Kasumi-1 (cell line): ENCODE measurements at places on chromosomes 11 and 22.
A peak's percentile ranks its signal among the peaks of the same experiment; 100 is the strongest.

DNA sequence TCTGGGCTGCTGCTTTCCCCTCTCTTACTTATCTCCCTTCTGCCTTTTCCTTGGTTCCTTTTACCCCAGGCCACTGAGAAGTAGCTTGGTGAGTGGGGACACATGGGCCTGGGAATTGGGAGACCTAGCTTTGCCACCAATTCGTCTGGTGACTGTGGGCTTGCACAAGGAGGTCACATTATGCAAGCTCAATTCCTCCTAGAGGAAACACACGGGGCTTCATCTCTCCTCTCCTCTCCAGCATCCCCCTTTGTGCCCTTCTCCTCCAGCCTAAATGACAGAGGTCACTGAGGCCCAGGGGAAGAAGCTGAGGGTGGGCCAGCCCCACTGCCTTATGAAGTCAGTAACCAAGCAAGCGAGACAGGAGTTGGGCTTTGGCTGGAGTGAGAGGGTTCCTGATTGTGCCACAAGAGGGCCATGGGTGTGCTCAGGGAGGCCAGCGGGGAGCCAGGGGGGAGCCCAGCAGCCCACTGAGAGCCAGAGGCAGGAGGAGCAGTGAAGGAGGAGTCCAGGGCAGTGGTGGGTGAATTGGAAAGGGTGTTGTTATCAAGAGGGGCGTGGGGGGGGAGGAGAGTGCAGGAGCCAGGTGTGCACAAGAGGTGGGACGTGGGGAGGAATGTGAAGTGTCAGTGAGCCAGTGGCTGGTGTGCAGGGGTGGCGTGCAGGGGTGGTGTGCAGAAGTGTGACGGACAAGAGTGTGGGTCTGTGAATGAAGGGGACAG lies 2.0 kb downstream of the CLCF1 start:
- peak; percentile 61 for DNase-seq

GRCh38 chr11:92130421-92130831 lies 94.2 kb upstream of the FAT3 start:
- no peak for DNase-seq

GRCh38 chr11:120514541-120515121 lies 3.1 kb downstream of the GRIK4 start:
- no peak for DNase-seq

GRCh38 chr22:21963286-21963685 lies 10.6 kb upstream of the PPM1F start:
- DNase-seq: no peak

DNA sequence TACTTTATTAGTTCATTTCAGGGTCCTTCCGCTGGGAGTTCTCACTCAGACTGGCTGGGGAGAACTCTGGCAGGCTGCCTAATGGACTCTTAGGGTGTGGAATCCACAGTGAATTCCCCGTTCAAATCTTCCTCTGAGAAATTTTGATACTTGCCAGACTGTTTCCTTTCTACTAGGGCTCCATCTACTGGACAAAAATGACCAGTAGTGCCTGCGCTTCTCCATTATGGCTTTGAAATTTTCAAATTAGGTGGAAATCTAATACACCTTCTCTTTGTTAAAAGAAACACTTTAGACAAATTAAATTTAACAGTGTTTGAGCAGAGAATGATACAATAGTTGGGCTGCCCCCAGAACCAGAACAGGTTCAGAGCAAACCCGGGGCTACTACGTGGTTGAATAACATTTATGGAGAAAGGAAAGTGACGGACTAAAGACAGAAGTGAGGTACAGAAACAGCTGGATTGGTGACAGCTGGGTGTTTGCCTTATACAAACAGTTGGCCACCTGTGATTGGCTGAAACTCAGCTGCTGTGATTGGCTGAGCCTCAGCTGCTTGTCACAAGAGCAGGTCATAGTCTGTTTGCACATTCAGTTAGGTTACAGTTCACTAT lies 52.9 kb upstream of the FDX1 start:
- peak; percentile 73 for DNase-seq

- DNase-seq: no peak
Measured at GRCh38 chr11:13762718-13763117, 94.2 kb downstream of the FAR1 start.

GRCh38 chr11:96481771-96482170 lies 92.0 kb downstream of the JRKL start:
- DNase-seq: no peak
